Cardiac fibroblast (primary cell): ENCODE measurements at places on chromosomes 11 and 22.

- DNase-seq = no peak
These were observed 11.8 kb upstream of the FXYD2 start for GRCh38 chr11:117836077-117836960.

- peak; percentile 38 for DNase-seq
These were observed 728 bp downstream of the DCUN1D5 start for GRCh38 chr11:103091064-103091800.

DNA sequence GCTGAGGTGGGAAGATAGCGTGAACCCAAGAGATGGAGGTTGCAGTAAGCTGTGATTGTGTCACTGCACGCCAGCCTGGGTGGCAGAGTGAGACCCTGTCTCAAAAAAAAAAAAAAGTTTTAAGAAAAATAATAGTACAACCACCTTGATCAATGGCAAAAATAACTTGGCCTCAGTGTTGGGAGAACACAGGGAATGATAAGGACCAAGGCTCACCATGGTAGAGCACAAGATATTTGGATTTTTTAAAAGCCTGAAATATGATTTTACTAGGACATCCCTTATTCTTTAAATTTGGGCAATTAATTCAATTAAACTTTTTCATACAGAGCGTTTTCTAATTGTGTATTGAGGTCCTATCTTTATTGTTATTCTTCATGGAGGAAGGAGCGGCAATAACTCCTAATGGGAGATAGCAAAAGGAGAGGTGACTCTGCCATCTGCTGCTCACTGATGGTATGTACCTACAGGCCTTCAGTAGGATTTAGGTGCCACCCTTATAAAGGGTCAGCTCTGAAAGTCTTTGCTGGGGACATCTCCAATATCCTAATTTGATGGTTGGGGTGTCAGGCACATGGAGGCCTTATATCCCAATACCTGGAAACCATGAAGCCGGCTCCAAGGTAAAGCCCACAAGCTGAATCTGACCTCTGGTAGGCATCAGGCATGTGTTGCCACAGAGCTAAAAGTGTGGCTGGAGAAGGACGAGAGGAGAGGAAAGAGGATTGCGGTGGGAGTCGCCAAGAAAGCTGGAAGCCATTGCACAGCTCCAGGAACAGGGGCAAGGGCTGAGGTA, 21.9 kb upstream of the POLD3 start:
- DNase-seq = peak; percentile 77

DNA sequence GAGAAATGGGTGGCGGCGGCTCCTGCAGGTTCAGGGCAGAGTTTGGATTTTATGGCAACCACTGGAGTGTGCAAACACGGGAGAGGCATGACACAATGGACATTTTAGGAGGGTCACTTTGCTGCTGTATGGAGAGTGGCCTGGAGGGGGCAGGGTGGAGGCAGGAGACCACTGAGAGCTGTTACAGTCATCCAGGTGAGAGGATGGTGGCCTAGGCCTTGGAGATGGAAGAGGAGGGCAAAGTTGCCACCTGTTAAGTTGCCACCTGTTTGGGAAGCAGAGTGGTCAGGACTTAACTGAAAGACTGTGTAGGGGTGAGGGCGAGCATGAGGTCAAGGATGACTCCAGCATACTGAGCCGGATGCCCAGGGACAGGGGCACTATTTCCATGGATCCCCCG, 2.3 kb upstream of the RAD9A start:
- no peak for DNase-seq

DNA sequence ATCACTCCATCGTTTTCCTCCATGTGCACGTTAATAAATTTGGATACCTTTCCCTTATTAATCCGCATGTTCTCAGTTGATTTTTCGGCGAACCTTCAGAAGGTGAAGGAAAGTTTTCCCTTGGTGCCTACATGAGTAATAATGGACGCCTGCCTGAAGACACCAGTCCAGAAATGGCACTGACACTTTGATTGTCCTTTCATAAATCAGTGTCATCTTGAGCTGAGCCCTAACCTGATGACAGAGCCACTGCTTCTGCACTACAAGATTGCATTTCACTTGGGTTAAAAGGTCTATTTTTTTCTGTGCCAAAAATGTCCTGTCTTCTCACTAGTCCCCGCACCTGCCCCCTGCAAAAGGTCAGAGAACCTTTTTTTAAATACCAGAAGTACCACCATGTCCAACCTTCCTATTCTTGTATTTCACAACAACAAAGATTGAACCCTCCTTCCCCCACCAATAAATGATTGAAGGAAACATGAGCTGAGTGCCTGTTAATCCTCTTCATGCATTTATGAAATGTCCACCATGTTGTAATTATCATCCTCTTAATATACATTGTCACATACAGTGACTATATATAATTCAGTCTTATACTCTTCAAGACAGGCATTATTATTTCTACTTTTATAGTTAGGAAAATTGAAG, 219.9 kb upstream of the UBASH3B start:
- no peak for DNase-seq

GRCh38 chr11:105466582-105467228, 143.2 kb upstream of the GRIA4 start:
- peak; percentile 61 for DNase-seq

DNA sequence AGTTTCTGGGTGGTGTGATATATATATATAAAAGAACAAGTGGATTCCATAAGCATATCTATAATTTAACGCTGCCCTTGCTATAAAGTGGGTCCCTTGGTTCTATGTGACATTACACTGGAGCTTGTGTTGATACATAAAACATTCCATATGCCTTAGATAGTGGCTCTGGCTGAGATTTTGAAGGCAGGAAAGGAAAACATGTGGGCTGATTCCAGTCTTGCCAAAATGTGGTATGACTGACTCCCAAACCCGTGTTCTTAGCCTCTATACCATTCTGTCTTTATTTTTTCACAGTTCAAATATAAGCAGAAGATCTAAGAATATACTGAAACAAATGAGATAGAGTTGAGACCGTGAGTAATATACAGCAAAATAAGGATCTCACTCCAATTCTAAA, 522.8 kb upstream of the LRRC4C start:
- no peak for DNase-seq

GRCh38 chr11:80727315-80727714, 1286.5 kb upstream of the TENM4 start:
- peak; percentile 58 for DNase-seq

- DNase-seq = no peak
These were observed 598.6 kb downstream of the BUD13 start for GRCh38 chr11:116173941-116174911.

- DNase-seq = no peak
These were observed 75.9 kb downstream of the MN1 start for GRCh38 chr22:27725661-27726060.

- DNase-seq = peak; percentile 90
These were observed 15.7 kb downstream of the SLN start for GRCh38 chr11:107696140-107696539.

DNA sequence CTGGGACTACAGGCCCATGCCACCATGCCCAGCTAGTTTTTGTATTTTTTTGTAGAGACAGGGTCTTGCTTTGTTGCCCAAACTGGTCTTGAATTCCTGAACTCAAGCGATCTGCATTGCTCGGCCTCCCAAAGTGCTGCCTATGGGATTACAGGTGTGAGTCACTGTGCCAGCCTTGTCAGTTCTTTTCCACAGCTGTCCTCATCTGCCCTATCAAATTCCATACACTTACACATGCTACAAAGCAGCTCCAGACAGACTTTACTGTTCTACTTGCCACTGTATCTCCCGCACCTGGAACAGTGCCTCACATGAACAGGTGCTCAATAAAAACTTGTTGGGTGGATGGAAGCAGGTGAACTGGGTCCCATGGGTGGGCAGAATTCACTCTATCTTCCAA, 8.2 kb downstream of the STX5 start:
- DNase-seq = no peak

DNA sequence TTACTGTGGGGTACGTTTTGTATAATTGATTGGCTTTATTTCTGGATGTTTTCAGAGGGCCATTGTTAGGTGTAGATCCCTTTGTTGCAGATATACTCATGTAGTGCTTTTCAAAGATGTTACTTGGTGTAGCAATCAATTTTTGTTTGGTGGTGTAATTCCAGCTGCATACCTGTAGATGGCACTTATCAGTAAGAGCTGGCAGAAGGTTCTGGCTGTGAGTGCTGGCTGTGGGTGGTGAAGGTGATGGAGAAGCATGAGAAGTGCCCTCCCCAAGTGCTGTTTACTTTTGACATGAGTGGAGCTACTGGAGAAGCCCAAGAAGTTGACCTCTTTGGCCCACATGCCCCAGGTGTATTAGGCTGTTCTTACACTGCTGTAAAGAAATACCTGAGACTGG, 1074.9 kb downstream of the FAM181B start:
- peak; percentile 8 for DNase-seq

DNA sequence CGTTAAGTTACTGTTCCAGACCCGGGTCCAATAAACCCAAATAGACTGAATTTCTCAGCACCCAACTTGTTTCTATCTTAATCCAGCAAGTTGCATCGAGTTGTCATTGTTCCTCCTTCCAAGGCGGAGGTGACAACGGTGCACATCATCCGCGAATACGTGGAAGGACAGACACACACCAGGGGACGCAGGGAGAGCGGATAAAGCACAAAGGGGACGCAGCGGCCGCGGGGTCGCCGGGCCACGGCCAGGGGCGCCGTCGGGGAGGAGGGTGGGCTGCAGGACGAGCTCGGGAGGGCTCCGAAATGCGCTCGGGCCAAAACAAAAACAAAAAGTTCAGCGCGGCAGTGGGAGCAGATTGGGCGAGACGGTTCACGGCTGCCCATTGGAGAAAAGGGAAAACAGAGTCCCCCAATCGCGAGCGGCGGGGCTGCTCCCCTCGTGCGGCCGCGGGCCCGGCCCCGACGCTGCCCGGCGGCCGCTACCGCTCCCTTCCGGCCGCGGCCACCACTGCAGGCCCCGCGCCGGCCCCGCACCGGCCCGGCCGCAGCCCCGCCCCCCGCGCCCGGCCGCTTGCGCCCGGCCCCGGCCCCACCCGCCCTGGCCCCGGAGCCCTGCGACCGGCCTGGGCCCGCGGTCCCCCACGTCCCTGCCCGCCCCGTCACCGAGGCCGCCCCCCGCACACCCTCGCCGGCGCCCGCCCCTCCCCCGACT, 518 bp downstream of the KMT5B start:
- DNase-seq = peak; percentile 87

DNA sequence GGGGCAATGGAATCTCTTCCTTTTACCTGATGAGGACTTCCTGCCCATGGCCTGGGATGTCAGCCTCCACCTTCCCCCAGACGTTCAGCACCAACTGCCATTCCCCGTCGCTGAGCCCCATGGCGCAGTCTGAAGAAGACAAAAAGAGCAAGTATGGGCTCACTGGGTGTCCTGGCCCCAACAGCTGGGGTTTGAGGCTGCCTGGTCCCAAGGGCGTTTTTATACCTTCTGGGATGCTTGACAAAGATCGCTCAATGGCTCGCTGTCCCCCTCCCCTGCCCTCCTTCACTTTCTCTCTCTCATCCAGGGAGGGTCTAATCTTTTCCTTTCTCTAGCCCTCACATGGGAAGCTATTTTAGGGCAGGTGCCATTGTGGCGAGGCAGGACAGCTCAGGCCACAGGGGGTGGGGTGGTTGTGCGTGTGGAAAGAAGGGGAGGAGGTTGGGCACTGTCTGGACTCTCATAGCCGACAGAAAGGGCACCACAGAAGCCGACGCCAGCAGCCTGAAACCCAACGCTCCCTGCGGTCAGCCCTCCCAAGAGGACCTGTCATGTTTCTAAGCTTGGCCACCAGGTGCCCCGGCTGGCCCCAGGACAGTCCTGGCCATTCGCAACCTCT, at the start of gene MB:
TSS of gene MB (minus strand) at position 193 of the 619 bp plus-strand sequence. CDS start at position 121, 72 bp downstream.
- DNase-seq = no peak

DNA sequence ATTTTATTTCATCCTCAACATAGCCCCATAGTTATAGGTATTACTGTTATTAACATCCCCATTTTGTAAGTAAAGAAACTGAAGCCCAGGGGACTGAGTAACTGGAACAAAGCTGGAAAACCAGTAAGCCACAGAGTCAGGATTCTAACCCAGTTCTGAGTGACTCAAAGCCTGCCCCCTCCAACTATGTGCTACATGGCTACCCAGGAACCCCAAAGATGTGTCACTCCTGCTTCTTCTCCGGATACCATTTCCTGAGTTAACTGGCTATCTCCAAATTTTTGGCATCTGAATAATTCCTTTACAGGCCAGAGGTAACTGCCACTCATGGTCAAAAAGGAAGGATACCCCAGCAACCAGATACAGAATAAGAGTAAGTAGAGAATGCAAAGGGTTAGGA, 43.6 kb downstream of the TENM4 start:
- DNase-seq = no peak

DNA sequence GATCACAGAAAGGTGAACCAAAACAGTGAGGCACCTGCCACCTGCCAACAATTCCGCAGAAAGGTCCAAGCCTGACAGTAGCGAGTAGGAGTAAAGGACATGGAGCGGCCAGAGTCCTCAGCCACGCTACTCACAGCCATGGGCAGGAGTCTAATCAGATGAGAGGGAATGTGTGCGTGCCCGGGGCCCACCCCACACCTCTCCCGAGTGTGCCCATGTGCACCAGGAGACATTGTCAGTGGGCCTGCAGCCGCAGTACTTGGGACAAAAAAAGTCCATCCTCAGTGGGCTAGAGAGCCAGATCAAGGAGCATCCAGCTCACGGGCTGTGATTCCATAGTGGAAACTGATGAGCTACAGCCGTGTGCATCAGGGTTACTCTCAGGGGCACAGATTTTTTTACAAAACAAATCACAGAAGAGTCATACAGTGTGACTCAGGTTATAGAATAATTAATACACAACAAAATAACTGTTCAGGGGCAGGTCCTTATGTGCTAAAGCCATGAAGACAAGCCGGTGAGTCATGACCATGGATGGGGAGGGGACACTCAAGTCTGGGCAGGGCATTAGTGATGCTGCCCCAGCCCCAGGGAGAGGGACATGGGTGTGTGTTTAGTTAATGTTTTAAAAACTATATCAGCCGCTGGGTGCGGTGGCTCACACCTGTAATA, 12.0 kb downstream of the SART1 start:
- peak; percentile 53 for DNase-seq

DNA sequence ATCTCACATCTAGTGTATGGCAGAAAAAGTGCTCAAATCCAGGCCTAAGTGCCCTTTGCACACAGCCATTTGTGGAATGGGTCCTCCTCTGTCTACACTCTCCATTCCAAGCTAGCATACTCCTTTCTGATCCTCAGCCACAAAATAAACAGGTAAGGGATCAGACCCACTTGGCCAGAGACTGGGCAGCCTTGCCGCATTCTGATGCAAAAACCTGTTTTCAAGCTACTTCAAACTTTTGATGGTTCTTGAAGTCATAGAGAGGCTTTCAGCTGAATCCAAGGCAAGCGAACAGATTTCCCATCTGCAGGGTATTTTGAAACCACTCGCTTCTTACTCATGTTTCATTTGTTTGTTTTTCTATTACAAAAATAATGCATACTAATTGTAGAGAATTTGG, 136.6 kb upstream of the NAV2 start:
- no peak for DNase-seq

GRCh38 chr11:124876818-124877630, 11.8 kb downstream of the ROBO3 start:
- no peak for DNase-seq
